Tracheal epithelial cell (primary cell): ENCODE measurements at places on chromosomes 13 and 19. TPM values are rescaled to one million over a fixed set of nuclear protein-coding genes. Genes with fewer than 3 reads are reported as not detected.

The SLC1A6 gene
- total RNA-seq, result not detected in 2 replicates

The ZSCAN4 gene
- total RNA-seq, result 0.24 TPM in 1 of 2 replicates, not detected in the other

The CYP4F8 gene
- total RNA-seq, result not detected in 2 replicates

The KISS1R gene
- total RNA-seq, result 0.43 TPM in 1 of 2 replicates, not detected in the other

The EDNRB gene
- total RNA-seq, result under 0.01 TPM in 2 replicates

The MTMR6 gene
- total RNA-seq, result 20.7 and 31.6 TPM in 2 replicates

The ACTL9 gene
- not detected in 2 replicates for total RNA-seq

The SCN1B gene
- 0.48 TPM in 1 of 2 replicates, not detected in the other for total RNA-seq

The RYR1 gene
- total RNA-seq, result 0.48 and 5.5 TPM in 2 replicates

The RGS9BP gene
- total RNA-seq, result under 0.01 and 0.64 TPM in 2 replicates

The VPS36 gene
- 21.4 and 32.8 TPM in 2 replicates for total RNA-seq
